ENCODE measurements at places on chromosomes 2 and 18. TPM values are rescaled to one million over a fixed set of nuclear protein-coding genes. Genes with fewer than 3 reads are reported as not detected.
A peak's percentile ranks its signal among the peaks of the same experiment; 100 is the strongest.

KCNF1 gene
- 0.20 TPM for total RNA-seq

OSR1 gene
- 2.2 TPM for total RNA-seq

TM4SF20 gene
- not detected for total RNA-seq

DNA sequence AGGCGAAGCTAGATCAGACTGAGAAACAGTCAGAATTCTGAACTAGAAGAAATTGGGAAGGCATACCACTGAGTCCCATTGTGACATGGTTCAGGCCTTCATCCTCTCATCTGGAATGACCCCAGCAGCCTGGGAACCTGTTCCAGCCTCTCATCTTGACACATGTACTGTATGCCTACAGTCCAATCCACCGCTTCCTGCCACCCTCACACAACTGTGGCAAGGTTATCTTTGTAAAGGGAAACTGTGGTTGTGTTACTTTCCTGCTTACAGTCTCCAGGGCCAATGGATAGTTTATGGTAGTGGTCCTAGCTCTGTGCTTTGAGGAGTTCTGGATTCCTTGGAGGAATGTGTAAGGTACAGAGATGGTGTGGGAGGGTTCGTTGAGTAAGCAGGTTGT, 296.9 kb upstream of the TRIB2 start:
- no peak overlapping the region for H3K27ac ChIP-seq
- DNase-seq: no peak
- H3K36me3 ChIP-seq: no peaks in the 10 kb centered on the region
- H3K4me1 ChIP-seq: no peaks in the 10 kb centered on the region
- H3K27me3 ChIP-seq: no peaks in the 10 kb centered on the region

GRCh38 chr18:22098563-22098989, 70.8 kb upstream of the GATA6 start:
- no peak for DNase-seq
- no peak overlapping the region for H3K27ac ChIP-seq
- H3K36me3 ChIP-seq: no peaks in the 10 kb centered on the region
- H3K27me3 ChIP-seq: no peaks in the 10 kb centered on the region
- peaks cover 17% of the 10 kb centered on the region for H3K4me1 ChIP-seq

DNA sequence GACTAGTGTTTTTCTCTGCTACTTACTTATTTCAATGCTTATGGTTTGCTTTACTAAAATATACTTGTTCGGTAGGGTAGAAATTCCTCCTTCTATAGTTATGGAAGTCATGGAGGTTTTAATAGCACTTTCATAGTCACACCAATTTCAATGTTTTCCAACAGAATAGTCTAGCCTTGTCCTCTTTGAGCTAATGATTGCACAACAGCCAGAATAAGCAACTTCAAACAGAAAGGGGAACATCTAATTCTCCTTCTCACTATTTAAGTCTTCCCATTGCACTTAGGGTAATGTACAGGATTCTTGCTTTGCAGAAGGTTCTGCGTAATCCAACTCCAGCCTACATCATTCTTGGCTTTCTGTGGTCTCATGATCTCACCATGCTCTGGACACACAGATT, 287.7 kb upstream of the GCFC2 start:
- H3K4me1 ChIP-seq: no peaks in the 10 kb centered on the region
- no peak overlapping the region for H3K4me3 ChIP-seq
- no peak overlapping the region for H3K27ac ChIP-seq
- no peak for DNase-seq

DNA sequence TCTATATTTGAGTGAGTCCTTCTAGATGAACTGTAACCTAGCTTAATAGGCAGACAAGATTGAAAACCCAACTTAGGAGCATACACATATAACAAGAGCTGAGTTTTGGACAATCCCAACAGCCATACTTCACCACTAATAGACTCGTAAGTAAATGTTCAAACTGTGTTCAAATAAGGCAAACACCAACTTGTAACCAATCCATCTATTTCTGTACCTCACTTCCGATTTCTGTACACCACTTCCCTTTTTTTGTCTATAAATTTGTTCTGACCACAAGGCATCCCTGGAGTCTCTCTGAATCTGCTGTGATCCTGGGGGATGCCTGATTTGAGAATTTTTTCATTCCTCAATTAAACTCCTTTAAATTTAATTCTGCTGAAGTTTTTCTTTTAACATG, 1149.1 kb upstream of the NRXN1 start:
- no peaks in the 10 kb centered on the region for H3K4me1 ChIP-seq
- no peak overlapping the region for H3K4me3 ChIP-seq
- DNase-seq: no peak
- no peak overlapping the region for H3K27ac ChIP-seq
- no peaks in the 10 kb centered on the region for H3K27me3 ChIP-seq

GRCh38 chr2:133362061-133362476, 206.2 kb downstream of the NCKAP5 start:
- DNase-seq: no peak
- H3K27me3 ChIP-seq: no peaks in the 10 kb centered on the region
- no peak overlapping the region for H3K4me3 ChIP-seq
- no peak overlapping the region for H3K27ac ChIP-seq

- H3K27me3 ChIP-seq: no peaks in the 10 kb centered on the region
- no peak overlapping the region for H3K4me3 ChIP-seq
- H3K27ac ChIP-seq: no peak overlapping the region
Observed at GRCh38 chr2:1698188-1698945, 45.9 kb downstream of the PXDN start.

GRCh38 chr2:236892721-236893120, 193.0 kb upstream of the COPS8 start:
- no peaks in the 10 kb centered on the region for H3K27me3 ChIP-seq
- no peak overlapping the region for H3K27ac ChIP-seq
- H3K4me3 ChIP-seq: no peak overlapping the region
- H3K4me1 ChIP-seq: no peaks in the 10 kb centered on the region
- no peaks in the 10 kb centered on the region for H3K36me3 ChIP-seq
- DNase-seq: no peak

DNA sequence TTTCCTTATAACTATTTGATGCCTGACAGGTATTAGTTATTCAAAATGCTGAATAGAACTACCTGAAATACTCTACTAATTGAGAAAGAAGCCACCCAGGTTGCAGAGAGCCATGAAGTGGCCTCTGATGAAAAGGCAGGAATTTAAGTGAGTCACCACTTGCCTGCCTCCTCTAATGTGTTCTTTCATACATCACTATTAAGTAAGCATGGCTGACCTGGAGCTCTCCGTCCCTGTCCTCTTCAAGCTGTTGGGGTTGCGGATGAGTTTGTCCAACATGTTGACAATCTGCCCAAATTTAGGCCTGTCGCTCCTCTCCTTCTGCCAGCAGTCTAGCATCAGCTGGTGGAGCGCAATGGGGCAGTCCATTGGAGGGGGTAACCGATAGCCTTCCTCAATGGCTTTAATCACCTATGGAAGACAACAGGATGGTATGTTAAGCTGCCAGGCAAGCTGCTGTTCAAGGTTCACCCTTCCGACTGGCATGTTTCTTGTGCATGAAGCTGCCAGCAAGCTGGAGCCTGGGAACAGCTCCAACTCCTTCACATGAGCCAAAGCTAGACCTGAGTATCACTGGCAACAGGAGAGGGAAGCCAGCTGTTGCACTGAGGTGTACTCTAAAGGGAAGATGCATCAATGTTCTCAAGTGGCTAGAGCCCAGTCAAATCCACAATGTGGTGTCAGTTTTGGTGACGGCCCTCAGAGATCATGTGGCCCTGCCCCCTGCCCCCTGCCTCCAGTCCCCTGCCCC, 142.2 kb downstream of the EPHA4 start:
- no peak overlapping the region for H3K4me3 ChIP-seq
- peak; percentile 62 for DNase-seq
- no peaks in the 10 kb centered on the region for H3K27me3 ChIP-seq
- H3K36me3 ChIP-seq: peaks cover 65% of the 10 kb centered on the region
- no peaks in the 10 kb centered on the region for H3K4me1 ChIP-seq

- H3K36me3 ChIP-seq: no peaks in the 10 kb centered on the region
- H3K27ac ChIP-seq: no peak overlapping the region
- no peak for DNase-seq
- H3K4me3 ChIP-seq: no peak overlapping the region
Observed at GRCh38 chr2:1454346-1454745, 41.1 kb downstream of the TPO start.

- no peak overlapping the region for H3K4me3 ChIP-seq
- DNase-seq: peak; percentile 45
- H3K27ac ChIP-seq: peak overlapping the region; percentile 14
- peaks cover 19% of the 10 kb centered on the region for H3K4me1 ChIP-seq
Observed at GRCh38 chr2:152432206-152432653, 97.3 kb downstream of the FMNL2 start.

DNA sequence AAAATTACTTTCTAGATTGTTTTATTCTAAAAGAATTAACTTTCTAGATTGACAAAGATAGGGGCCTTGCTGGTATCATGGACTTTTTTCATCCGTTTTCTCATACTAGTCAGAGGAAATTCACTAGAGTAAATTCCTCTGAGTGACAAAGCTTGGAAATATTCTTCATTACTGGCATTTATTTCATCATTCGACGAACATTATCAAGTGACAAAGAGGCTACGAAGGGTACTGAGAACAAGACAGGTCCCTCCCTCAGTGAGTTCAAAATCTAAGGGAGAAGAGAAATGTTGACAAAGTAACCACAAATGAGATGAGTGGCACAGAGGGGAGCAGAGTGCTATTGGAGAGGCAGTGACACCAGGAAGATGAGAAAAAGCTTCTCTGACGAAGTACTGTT, 4.3 kb downstream of the EPG5 start:
- H3K36me3 ChIP-seq: peaks cover 3% of the 10 kb centered on the region
- peaks cover 46% of the 10 kb centered on the region for H3K4me1 ChIP-seq
- DNase-seq: no peak
- no peaks in the 10 kb centered on the region for H3K27me3 ChIP-seq
- no peak overlapping the region for H3K4me3 ChIP-seq
- no peak overlapping the region for H3K27ac ChIP-seq

DNA sequence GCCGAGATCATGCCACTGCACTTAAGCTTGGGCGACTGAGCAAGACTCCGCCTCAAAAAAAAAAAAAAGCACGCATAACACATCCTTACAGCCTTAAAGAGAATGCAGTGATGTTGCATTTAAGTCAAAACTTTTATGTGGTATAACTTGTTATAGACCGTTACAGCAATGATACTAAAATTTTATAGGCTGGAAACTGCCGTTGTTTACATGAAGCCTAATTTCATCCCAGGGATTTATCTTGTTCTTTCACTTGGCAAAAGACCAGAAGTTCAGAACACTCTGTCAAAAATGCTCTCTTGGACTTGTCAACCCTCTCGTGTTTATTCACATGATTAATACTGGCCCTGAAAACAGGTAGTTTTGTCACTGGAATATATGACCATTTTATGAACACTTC, 7.4 kb downstream of the GNAL start:
- no peak overlapping the region for H3K4me3 ChIP-seq
- peaks cover 11% of the 10 kb centered on the region for H3K27me3 ChIP-seq
- no peak for DNase-seq
- H3K36me3 ChIP-seq: no peaks in the 10 kb centered on the region

GRCh38 chr2:206478340-206478739, 35.0 kb downstream of the ADAM23 start:
- no peak overlapping the region for H3K4me3 ChIP-seq
- no peaks in the 10 kb centered on the region for H3K27me3 ChIP-seq
- H3K36me3 ChIP-seq: no peaks in the 10 kb centered on the region
- DNase-seq: no peak

DNA sequence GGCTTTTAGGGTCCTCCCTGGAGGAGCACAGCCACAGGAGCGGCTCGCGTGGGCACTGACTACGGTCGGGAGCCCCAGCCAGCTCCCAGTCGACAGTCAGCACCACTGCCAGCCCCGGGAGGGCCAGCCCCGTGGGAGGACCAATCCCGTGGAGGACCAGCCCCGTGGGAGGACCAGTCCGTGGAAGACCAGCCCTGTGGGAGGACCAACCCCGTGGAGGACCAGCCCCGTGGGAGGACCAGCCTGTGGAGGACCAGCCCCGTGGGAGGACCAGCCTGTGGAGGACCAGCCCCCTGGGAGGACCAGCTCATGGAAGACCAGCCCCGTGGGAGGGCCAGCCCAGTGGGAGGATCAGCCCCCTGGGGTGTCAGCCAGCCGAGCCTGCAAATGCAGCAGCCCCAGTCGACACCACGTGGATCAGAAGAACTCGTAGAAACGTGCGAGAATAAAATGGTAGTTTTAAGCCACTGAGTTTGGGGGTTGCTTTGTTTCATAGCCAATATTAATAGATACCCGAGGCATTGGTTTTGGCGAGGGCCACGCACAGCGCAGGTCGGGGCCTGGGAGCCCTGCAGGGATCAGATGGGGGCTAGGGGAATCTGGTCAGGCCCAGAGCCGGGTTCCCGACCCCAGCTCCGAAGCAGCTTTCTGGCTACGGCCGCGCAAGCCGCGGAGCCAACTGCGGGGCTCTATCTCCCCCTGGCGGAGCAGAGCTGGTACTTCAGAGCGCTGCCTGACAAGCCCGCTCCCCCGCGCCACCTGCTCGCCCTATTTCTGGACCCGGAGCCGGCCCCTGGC, 73.0 kb downstream of the TEX51 start:
- no peaks in the 10 kb centered on the region for H3K36me3 ChIP-seq
- no peak overlapping the region for H3K27ac ChIP-seq
- peaks cover 11% of the 10 kb centered on the region for H3K4me1 ChIP-seq
- peak overlapping the region; percentile 56 for H3K4me3 ChIP-seq

GRCh38 chr2:6231166-6231565, 539.0 kb downstream of the SOX11 start:
- H3K27me3 ChIP-seq: no peaks in the 10 kb centered on the region
- no peak overlapping the region for H3K4me3 ChIP-seq
- H3K4me1 ChIP-seq: no peaks in the 10 kb centered on the region
- H3K36me3 ChIP-seq: no peaks in the 10 kb centered on the region
- no peak overlapping the region for H3K27ac ChIP-seq

DNA sequence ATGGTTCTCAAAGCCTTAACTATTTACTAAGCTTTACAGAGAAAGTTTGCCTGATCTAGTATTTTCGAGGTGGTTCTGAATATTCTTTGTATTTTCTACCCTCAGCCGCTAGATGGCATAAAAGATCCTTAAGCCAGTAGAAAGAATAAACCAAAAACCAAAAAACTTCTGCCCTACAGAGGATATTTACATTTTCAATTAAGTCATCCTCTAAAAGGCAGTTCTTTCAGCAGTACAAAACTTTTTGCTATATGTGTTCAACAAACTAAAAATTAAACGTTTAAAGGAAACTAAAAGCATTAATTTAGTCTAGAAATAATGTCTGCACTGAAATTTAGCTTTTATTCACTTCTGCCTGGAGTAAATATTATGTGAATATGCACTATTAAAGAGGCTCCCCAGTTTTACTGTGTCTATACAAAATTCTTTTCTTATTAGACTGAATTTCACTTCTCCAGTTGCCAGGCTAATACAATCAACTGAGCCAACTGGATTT, 297.5 kb downstream of the PIEZO2 start:
- peaks cover 5% of the 10 kb centered on the region for H3K27me3 ChIP-seq
- no peak for DNase-seq
- H3K4me1 ChIP-seq: no peaks in the 10 kb centered on the region
- no peak overlapping the region for H3K27ac ChIP-seq
- no peak overlapping the region for H3K4me3 ChIP-seq

DNA sequence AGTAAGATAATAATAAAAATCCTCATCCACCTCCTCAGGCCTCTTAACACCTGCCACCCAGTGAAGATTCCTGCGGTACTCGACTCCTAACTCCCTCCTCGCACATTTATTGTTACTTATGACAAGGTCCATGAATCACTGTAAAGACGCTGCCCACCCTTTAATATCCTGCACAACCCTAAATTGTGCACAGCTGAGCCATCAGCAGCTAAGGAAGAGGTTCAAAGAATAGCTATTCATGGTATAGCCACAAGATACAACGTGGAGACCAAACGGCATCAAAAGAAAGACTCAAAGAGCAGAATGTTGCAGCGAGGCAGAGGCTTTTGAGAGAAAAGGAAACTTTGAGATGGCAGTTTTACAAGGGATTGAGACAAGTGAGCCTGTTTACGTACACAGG, 266.3 kb downstream of the SATB2 start:
- H3K27me3 ChIP-seq: no peaks in the 10 kb centered on the region
- H3K4me3 ChIP-seq: no peak overlapping the region
- no peaks in the 10 kb centered on the region for H3K36me3 ChIP-seq
- no peaks in the 10 kb centered on the region for H3K4me1 ChIP-seq

GRCh38 chr2:86194751-86195054, 559 bp downstream of the IMMT start:
- peak overlapping the region; percentile 70 for H3K4me3 ChIP-seq
- peaks cover 8% of the 10 kb centered on the region for H3K36me3 ChIP-seq
- DNase-seq: no peak

Measured in heart left ventricle (tissue), 16 donors.